ENCODE measurements at places on chromosomes 2 and 18.

GRCh38 chr2:112880696-112881095, 30.3 kb upstream of the IL37 start:
- no peak for DNase-seq

- peak; percentile 79 for DNase-seq
Measured at GRCh38 chr2:241659150-241659739, 21.8 kb downstream of the ATG4B start.

DNA sequence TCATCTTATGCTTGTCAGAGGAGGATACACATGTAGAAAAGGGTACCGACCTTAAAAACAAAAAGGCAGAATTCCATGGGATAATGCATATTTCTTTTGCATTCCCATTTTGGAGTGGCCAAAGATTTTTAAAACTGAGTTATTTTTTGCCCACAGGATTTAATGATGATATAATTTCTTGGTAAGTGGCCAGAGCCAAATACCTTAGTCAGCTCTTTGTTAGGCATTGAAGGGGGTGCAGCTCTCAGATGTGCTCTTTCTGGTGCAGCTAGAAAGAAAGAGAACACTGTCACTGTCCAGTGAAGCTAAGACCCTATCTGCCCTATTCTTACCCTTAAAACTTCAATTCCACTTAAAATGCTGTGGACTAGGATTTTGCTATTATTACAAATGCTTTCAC, 10.8 kb downstream of the COQ10B start:
- no peak for DNase-seq

DNA sequence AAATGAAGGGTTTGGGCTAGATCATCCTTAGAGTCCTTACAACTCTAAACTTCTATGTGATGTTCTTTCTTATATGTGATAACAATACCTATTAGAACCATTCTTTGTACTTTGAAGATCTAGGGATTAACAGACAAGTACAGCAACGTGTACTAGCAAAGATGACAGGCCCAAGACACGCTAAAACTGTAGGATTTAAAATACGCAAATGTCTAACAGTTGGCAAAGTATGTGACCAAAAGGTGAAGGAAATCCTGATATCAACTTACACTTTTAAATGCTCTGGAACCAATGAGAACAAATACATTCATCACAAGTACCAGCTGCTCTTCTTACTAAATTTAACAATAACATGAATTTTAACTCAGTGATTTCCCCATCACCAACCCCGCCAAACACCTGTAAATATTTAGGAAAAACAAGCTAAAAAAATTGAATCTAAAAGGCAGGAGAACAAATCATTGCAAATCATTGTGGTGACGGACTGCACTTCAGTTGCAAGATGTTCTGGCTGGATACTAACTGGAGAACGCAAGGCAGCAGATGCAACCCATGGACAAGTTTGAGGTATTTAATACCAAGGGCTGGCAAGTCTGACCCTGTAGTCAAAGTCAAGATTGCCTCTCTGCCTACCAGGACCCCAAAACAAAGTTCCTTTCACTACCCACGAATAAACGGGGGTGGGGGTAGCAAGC, 1.4 kb downstream of the ANKRD44 start:
- DNase-seq = no peak

GRCh38 chr2:160156100-160156499, 44.0 kb downstream of the ITGB6 start:
- DNase-seq = no peak

GRCh38 chr2:36650031-36650829, 46.3 kb upstream of the VIT start:
- no peak for DNase-seq

DNA sequence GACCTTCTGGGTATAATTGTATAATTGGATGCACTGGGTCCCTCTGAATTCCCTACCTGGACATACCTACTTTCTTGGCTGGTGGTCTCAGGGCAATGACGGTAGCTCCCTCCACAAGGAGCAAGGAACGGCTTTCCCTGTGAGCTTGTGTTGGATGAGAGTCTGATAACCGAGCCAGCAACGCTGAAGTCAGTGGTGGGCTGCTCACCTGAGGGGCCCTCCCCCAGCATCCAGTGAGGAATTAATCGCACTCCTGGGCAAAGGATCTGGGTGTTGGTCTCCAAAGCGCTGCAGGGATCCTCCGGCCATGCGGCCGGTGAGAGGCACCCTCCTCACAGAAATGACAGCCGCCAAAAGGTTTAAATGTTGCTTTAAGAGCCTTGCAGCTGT, 47.1 kb downstream of the LONRF2 start:
- DNase-seq = no peak

DNA sequence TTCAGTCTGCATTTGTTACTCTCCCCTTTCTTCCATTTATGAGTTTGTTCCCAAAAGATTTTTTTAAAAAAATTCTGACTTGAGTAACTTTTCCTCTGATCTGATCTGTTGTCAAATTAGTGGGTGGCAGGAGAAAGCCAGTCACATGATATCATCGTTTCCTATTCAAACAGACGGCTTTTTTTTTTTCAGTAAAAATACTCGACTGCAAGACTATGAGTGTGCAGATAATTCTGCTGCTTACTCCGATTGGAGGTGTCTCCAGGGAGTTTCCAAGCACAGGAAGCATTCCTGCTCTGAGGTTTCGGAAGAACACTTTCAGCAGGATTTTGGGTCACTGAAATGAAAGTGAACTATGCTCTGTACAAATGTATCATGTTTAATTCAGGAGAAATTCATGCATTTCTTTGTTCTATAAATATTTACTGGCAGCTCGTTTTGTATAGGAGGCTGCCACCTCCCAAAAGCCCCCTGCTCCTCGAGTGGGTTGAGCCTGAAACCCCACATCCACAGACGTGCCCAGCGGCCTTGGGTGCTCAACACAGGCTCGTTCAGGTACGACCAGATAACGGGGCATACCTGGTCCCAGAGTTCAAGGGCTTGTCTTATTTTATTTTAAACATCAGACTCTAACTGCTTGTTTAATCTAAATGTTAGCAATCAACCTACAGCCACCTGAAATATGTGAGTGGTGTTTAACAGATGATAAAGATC, 126.9 kb upstream of the ZNF516 start:
- DNase-seq = no peak

DNA sequence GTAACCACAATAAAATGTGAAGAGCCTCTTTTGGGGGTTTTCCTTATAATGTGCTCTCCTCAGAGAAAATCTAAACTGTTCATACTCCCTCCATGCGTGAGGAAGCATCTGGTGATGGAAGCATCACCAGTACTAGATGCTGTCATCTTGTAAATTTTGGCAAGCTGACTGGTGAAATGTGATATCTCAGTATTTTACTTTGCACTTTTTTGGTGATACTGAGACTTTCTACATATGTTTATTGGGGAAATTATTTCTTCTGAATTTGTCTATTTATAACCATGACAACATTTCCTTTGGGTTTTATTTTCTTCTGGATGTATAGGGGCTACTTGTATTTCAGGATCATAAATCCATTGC, 95.9 kb upstream of the DLGAP1 start:
- DNase-seq = no peak

DNA sequence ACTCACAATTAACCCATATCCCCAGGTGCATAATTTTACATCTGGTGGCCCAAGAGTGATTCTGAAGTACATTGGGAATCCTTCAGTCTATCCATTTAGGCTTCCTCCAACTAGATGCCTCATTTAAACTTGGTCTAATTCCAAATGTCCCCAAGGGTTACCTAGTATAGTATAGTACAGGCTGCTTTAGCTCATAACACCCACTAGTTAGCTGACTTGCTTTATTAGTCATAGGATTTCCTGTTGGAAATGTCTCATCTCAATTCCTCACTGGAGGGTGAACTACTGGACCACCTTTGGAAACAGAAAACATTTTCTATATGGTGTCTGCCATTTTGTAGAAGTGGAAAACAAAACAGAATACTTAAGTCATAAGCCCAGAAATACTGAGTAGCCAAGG, 202.5 kb upstream of the SESTD1 start:
- DNase-seq = no peak

DNA sequence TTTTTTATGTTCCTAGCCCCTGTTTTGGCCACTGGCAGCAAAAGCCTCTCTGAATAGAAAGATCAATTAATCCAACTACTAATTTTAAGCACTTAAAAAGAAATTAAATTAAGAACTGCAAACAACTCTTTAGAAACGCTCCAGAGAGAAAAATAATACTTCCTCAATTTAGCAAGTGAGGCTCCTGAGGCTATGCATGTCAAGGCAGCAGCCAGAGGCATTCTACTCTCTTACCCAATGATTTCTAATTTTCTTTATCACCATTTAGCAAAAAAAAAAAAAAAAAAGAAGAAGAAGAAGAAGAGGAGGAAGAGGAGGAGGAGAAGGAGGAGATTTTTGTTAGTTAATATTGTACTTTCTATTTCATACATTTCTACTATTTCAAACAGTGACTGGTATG, 68.5 kb downstream of the TMEM237 start:
- no peak for DNase-seq

- DNase-seq = no peak
Measured at GRCh38 chr2:105473011-105473410, 74.2 kb upstream of the FHL2 start.

DNA sequence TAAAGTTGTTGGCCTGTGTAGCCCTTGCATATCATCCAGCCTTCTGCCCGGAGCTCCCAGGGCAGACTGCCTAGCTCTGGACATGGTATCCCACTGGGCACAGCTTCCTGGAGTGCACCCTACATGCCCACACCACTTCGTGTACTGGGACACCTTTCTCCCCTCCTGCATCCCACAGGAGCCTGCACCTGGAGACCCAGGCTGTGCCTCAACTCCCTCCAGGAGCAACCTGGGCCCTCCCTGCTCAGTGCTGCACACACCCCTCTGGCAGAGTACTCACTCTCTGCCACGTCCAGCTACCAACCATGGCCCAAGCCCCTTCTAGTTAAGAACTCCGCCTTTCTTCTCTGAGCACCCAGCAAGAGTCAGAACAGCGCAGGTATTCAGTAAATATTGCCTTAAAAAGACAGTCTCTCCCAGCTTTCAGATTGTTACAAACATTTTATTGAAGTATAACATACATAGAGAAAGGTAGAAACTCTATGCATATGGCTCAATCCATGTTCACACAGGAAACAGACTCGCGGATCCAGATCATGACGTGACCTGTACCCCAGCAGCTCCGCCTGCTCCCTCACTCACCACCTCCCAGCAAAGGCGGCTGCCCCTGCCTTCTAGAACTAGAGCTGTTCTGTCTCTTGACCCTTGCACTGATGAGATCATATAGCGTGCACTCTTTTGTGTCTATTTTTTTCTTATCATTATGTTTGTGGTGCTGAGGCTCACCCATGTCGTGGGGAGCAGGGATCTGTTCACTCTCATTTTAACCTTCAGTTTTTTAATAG, 98.4 kb upstream of the MYCN start:
- DNase-seq = no peak

- no peak for DNase-seq
Measured at GRCh38 chr18:52334896-52335295, 5.1 kb upstream of the DCC start.

DNA sequence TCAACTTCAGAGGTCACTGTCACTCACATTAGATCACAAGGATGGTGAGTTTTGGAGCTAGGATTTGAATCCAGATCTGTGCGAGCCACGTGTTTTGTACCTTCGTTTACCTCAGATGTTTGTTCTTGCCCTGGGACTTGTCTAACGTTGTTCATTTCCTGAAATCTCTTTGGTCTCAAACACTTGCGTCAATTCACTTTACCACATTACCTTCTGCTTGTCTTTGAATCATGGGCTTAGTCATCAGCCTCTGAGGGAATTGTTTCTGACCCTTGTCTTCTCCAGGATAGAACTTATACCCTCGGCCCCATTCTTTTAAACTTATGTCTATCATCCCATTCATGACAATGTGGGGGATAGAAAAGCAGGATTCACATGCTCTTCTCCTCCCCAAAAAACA, 282.7 kb downstream of the DCDC2C start:
- DNase-seq = no peak

DNA sequence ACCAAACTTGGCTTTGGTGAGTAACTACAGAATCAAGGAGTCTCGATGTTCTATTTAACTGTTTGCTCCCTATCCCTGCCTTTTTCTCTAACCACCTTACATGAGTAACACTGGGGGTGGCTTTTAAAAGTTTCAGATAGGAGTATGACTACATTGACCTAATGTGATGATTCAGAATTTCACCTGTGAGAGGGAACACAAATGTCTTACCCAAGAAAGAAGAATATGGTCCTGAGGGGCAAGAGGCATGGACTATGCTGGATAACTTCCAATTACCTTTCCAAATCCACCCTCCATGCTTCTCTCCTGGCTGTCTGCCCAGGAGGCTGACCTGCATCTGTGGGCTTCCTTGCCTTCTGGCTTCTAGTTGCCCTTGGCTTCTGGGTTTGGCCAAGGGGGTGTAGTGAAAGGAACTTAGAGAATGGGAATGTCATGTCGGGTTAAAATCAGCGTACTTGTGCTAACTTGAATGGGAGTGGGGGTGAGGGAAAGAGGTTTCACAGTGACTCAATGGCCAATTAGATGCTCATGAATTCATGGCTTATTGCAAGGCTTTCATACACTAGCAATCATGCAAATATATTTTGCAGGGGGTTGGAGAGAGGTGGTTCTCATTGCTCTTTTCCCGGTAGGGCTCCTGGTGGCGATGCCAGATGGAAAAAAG, 5.3 kb upstream of the IL36G start:
- DNase-seq = no peak

DNA sequence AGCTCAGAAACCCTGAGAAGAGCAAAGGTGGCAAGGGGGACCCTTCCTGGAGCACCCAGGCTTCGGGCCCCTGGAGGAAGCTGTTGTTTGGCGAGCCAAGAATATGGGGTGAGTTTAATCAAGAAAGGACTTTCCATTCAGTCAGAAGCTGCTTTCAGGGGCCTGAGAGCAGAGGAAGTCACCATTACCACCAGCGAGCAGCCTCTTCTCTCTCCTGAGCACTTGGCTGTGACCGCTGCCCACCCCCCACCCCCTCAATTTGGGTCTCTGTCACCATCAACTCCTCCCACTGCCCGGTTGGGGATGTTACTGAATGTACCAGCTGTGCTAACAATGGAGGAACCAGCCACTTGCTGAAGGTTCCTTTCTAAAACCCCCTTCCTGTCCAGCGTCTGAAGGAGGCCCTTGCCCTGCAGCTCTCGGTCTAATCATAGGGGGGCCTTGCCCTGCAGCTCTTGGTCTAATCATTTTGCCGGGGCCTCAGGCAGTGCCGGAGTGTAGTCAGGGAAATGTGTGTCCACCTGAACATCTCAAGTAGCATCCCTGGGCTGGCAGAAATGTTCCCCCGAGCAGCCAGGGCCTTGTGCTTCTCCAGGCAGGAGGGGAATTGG, 943 bp downstream of the INPP5D start:
- DNase-seq = no peak

DNA sequence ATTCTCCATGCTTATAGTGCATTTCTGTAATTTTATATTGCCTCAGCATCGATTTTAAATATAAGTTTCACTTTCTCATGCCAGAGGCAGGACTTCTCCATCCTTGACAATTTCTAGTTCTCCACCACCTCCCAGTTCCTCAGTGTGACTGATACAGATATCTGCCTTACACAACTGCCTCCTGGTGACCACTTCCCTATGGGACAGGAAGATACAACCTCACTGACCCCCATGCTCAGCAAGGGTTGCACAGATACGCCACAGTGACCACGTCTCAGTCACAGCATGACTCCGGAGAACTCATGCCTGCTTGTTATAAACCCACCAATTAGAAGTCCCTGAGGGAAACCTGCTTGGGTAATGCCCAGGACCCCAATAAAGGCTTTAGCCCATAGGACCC, 284.0 kb upstream of the MC4R start:
- no peak for DNase-seq

All from right atrium auricular region (tissue), 2 donors.